Kasumi-1 (cell line): ENCODE measurements at places on chromosomes 13 and 19.

- no peak for DNase-seq
Measured at GRCh38 chr19:34767951-34768350, 5.1 kb downstream of the ZNF599 start.

DNA sequence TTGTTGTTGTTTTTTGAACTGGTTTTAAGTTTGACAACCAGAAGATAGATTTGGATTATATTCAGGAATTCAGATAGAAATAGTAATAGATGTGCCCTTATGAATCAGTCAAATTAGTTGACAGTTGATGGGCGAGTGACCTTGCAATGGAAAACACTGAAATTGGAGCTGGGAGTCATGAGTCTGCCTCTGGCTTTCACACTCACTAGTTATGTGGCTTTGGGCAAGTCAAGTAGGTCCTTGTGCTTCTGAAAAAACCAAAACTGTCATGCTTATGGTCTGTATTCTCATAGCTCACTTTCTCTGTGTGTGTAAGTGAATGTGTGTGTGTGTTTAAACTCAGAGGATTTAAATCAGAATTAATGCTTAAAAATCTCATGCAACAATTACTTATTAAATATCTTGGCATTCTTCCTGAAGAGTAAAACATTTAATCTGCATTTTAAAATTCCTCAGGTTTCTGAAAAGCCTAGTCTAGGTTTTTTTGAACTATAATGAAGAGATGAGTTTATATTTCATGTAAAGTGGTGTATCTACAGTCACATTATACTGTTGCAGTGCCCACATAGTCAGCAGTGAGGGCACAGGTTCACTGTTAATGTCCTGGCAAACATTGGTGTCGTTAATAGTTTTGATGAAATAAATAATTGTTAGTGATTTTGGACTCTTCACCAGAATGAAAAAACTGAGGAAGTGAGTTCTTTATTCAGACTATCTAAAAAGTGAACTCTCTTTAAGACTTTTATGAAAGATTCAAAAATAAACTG lies 32.5 kb downstream of the UCHL3 start:
- no peak for DNase-seq

DNA sequence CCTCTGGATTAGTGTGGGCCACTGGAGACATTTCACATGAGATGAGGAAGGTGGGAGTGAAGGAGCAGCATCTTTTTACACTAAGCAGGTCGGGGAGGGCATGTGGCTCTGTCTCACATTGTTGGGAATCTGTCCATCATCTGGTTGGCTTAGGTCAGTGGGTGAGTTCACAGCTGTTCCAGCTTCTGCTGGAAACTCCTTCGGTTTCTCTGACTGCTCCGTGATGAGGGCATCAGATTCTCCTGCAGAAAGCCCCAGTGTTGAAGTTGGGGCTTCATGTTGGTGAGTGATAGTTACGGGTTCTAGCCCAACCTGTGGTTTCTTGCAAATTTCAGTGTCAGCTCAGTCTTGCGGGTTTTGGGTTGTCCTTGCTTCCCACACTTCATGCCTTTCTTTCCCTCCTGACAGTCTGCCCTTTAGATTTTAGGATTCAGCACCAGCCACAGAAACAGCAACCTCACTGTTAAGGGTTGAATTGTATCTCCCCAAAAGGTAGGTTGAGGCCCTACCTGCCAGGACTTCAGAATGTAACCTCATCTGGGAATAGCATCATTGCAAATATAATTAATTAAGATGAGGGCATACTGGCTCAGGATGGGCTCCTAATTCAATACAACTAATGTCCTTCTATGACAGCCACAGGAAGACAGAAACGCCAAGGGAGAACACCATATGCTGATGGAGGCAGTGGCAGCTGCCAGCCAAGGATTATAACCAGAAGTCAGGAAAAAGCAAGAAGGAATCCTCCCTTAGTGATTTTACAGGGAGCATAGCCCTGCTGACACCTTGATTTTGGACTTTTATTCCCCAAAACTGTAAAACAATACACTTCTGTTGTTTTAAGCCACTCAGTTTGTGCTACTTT lies 7.6 kb upstream of the ALOX5AP start:
- no peak for DNase-seq

DNA sequence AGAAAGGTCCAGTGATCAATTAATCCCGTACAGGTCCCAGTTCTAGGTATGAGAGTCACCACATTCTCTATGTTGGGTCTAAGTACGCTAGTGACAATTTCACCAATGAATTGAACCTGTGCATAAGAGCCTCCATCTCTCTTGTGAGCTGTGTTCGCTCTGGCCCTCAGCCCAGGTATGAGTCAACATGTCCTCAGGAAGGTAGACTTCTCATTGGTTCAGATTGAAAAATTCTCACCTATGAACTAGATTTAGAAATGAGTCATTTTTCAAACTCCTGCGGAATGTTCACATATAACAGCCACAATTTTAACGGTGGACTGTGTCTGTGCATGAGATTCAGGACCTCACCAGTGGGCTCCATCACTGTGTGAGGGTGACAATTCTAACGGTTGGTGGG lies 12.7 kb upstream of the ZNF43 start:
- no peak for DNase-seq
